ENCODE measurements at places on chromosomes 1 and 21. TPM values are rescaled to one million over a fixed set of nuclear protein-coding genes. Genes with fewer than 3 reads are reported as not detected.

SPRR2B gene
- not detected for total RNA-seq

TDRD5 gene
- 2.4 TPM for total RNA-seq

RIIAD1 gene
- not detected for total RNA-seq

MPL gene
- total RNA-seq, result not detected

BRDT gene
- not detected for total RNA-seq

LRRIQ3 gene
- total RNA-seq, result 0.85 TPM
